ENCODE measurements at places on chromosomes 1 and 21. TPM values are rescaled to one million over a fixed set of nuclear protein-coding genes. Genes with fewer than 3 reads are reported as not detected.

DNA sequence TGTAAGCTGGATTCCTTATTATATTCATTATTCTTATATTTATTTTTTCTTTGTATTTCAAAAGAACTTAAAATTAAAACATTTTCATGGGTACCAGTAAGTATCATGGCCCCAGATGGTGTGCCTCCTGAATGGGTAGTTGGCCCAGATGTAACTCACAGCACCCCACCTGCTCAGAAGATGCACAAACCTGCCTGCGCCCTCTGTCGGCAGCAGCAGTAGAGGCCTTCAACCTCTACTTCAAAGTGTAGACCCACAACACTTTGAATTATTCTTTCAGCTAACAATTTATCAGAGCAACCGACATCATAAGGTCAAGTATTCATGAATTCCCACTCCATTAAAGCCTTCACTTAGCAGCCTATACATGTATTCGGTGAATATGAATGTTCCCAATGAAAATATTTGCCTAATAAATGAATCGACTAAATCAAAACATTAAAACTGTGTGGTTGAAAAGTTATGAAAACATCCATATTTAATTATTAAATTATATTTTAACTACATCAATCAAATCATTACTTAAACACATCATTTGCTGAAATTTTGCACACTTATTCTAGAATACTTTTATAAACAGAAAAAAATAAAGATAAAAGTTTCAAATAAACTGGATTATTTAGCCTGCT, 25.4 kb downstream of the PIGM start:
- H3K27me3 ChIP-seq, result no peaks in the 10 kb centered on the region
- no peaks in the 10 kb centered on the region for H3K4me1 ChIP-seq
- DNase-seq, result peak; percentile 69
- H3K27ac ChIP-seq, result no peak overlapping the region
- H3K4me3 ChIP-seq, result no peak overlapping the region
- no peaks in the 10 kb centered on the region for H3K36me3 ChIP-seq

- H3K27ac ChIP-seq, result no peak overlapping the region
- H3K27me3 ChIP-seq, result peaks cover 33% of the 10 kb centered on the region
- DNase-seq, result no peak
- H3K4me3 ChIP-seq, result no peak overlapping the region
- peaks cover 8% of the 10 kb centered on the region for H3K4me1 ChIP-seq
These were observed 2.2 kb downstream of the BCAN start for GRCh38 chr1:156644146-156644545.

GRCh38 chr1:247535402-247535801, 838 bp downstream of the OR2C3 start:
- H3K4me3 ChIP-seq, result no peak overlapping the region
- H3K27ac ChIP-seq, result no peak overlapping the region
- no peaks in the 10 kb centered on the region for H3K36me3 ChIP-seq
- no peaks in the 10 kb centered on the region for H3K4me1 ChIP-seq
- no peak for DNase-seq
- H3K27me3 ChIP-seq, result no peaks in the 10 kb centered on the region

DNA sequence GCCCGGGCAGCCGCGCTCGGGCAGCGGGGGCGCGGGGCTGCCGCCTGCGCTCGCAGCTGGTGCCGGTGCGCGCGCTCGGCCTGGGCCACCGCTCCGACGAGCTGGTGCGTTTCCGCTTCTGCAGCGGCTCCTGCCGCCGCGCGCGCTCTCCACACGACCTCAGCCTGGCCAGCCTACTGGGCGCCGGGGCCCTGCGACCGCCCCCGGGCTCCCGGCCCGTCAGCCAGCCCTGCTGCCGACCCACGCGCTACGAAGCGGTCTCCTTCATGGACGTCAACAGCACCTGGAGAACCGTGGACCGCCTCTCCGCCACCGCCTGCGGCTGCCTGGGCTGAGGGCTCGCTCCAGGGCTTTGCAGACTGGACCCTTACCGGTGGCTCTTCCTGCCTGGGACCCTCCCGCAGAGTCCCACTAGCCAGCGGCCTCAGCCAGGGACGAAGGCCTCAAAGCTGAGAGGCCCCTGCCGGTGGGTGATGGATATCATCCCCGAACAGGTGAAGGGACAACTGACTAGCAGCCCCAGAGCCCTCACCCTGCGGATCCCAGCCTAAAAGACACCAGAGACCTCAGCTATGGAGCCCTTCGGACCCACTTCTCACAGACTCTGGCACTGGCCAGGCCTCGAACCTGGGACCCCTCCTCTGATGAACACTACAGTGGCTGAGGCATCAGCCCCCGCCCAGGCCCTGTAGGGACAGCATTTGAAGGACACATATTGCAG, 3.0 kb downstream of the ARTN start:
- peaks cover 7% of the 10 kb centered on the region for H3K27me3 ChIP-seq
- H3K4me3 ChIP-seq, result peak overlapping the region; percentile 60
- peaks cover 19% of the 10 kb centered on the region for H3K4me1 ChIP-seq
- H3K36me3 ChIP-seq, result no peaks in the 10 kb centered on the region
- H3K27ac ChIP-seq, result no peak overlapping the region

DNA sequence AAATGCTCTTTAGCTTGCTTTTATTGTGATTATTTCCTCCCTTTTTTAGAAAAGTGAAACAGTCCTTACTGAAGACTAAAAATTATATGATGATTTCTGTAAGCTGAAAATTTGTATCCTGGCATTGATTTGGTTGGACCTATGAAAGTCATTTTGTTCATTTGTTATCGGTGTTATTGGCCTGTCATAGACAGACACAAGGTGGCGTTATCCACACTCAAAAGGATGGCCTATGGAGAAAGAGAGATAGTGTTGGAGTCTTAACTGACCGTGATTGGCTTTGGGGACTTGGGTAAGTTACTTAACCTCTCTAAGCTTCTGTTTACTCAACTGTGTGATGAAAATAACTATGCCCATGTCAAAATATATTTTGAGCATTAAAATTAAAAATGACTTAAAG, 203.6 kb upstream of the CHODL start:
- no peak for DNase-seq
- H3K4me3 ChIP-seq, result no peak overlapping the region
- no peaks in the 10 kb centered on the region for H3K36me3 ChIP-seq
- H3K4me1 ChIP-seq, result no peaks in the 10 kb centered on the region
- no peaks in the 10 kb centered on the region for H3K27me3 ChIP-seq
- H3K27ac ChIP-seq, result no peak overlapping the region

GRCh38 chr1:116203920-116204319, 92.7 kb downstream of the MAB21L3 start:
- no peak overlapping the region for H3K4me3 ChIP-seq
- DNase-seq, result no peak
- H3K4me1 ChIP-seq, result no peaks in the 10 kb centered on the region
- H3K27ac ChIP-seq, result no peak overlapping the region
- H3K36me3 ChIP-seq, result no peaks in the 10 kb centered on the region

DNA sequence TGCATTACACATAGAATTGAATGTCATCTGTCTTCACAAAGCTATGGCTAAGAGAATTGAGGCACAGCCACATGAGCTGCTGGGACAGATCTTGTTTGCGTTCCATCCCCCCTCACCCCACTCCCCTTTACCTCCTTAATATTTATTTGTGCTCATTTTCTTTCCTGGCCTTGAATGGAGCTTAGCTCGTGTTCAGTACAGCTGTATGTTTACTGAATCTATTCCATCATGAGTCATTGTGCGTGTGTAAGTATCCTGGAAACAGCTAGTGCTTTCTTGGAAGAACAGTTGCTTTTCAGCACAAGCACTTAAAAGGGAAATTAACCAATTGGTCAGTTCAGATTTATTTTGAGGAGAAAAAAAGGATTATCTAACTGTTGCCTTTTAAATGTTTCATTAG, 14.7 kb downstream of the PROX1 start:
- no peaks in the 10 kb centered on the region for H3K36me3 ChIP-seq
- H3K27me3 ChIP-seq, result no peaks in the 10 kb centered on the region
- DNase-seq, result no peak

DNA sequence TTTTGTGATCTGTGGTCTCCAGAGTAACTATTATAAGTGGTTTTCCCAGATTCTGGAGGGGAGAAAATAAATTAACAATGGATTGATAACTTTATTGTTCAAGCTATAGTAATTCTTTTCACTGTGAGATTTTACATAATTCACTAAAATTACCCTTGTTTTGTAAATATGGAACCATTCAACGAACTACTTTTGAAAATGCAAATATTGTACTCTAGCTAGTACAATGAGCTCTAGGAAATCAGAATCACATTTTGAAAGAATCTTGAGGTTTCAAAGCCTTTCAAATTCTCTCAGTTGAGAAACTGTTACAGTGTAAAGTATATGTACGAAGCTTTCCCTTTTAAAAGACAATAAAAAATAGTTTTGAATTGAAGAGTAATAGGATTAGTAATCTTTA, 119.9 kb downstream of the HS2ST1 start:
- DNase-seq, result no peak
- no peaks in the 10 kb centered on the region for H3K4me1 ChIP-seq
- no peaks in the 10 kb centered on the region for H3K27me3 ChIP-seq
- no peaks in the 10 kb centered on the region for H3K36me3 ChIP-seq

DNA sequence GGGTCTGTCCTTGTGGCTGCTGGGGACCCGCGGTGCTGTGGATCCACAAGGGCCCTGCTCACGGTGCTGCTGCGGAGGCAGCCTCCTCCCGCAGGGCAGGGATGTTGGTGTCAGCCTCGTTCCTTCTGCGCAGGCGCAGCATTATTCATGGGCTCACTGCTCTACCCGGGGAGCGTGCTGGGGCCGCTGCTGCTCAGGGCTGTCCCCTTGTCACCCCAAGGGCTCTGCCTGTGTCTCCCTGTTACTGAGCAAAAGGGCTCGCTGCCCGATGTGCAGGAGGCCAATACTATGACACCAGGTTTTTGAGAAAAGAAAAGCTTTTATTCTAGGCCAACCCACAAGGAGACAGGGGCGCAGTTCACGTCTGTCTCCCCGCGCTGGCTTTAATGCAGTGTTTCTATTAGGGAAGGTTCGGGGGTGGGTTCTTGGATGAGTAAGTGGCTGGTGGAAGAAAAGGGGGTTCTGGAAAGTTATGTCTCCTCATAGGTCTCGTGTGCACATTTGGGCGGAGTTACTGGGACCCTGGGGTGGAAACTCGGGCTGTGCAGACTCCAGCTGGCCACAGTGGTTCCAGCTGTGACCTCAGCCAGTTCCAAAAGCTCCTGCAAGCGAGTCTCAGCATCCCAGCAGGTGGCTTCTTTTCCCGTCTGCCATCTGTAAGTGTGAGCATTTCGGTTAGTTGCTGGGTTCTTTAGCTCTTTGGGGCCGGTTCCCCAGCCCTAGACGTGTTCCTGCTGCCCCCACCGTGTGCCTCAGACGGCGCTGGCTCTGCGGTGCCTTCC, 40.8 kb upstream of the LRRC3 start:
- no peaks in the 10 kb centered on the region for H3K4me1 ChIP-seq
- DNase-seq, result no peak
- no peaks in the 10 kb centered on the region for H3K27me3 ChIP-seq
- no peak overlapping the region for H3K4me3 ChIP-seq
- H3K27ac ChIP-seq, result no peak overlapping the region

SLC35F3 gene
- 1.4 TPM for total RNA-seq

MXRA8 gene
- total RNA-seq, result 345 TPM

TMEM200B gene
- total RNA-seq, result 18.5 TPM

BOLA1 gene
- total RNA-seq, result 36.7 TPM

SLC16A4 gene
- 5.6 TPM for total RNA-seq
